Stimulated activated CD8-positive, alpha-beta memory T cell treated with anti-CD3 and anti-CD28 coated beads, Interleukin-4, amount 100 ng/mL, for 1 hour (primary cell): ENCODE measurements at places on chromosomes 2 and 18.

- no peak for DNase-seq
Observed at GRCh38 chr2:138028538-138028937, 64.3 kb downstream of the HNMT start.

DNA sequence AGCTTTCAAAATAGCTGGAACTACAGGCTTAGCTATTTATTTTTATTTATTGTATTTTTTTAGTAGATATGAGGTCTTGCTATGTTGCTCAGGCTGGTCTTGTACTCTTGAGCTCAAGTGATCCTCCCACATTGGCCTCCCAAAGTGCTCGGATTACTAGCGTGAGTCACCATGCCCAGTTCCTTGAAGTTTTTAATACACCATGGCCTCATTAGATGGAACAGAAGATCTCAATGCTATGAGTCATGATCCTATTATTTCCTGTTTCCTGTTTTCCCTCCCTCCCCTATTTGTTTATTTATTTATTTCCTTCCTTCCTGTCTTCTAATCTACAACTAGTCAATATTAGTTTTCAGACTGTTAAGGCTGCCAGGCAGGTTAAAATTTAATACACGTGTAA, 309.0 kb downstream of the CMPK2 start:
- DNase-seq = no peak

DNA sequence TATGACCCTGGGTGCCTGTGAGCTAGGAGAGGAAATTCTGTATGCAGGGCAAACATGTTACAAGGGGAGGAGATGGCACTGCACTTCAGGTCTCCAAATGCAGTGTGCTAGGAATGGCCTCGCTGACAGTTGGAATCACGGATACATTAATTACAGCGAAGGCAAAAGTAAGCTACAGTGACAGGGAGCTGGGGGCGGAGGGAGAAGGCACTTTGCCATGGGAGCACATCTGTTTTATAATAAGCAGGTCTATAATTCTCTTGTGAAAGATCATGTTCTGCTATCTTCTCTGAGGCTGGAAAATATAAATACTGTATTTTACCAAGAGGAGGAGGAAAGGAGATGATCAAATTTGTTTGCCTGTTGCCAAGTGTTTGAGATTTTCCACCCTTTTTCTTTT, 56.3 kb upstream of the FZD5 start:
- no peak for DNase-seq

GRCh38 chr2:222731201-222731621, 59.8 kb downstream of the MOGAT1 start:
- no peak for DNase-seq

DNA sequence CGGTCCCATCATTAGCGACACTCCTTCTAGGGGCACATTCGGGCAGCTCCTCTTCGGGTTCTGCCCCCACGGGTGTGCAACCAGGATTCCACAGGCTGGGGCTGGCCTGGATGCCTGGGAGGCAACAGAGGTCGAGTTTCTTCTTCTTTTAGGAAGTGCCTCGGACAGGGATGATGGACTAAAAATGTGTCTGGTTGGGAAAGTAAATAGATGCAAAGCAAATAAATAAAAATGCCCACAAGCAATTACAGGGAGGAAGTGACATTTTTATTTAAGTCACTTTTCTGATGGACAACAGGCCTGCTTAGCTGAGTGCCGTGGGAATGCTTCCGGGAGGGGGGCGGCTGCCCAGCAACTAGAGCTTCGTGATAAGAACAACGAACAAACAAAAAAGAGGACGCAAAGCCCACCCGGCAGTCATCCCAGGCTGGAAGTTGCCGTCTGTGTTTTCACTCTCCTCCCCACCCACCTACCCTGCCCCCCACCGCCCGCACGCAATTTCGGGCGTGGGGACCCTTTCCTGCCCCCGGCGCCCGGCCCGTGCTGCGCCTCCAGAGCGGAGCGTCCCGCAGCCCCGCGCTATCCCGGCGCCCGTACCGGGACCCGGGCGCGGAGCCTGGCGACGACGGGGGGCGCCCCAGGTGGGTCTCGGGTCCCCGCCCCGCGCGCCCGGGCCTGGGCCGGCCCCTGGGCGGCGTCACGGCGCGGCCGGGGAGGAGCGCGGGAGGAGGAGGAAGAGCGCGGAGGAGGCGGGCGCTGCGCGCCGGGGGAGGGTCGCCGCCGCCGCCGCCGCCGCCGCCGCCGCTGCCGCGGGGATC, 412 bp upstream of the NCK2 start:
- DNase-seq = peak; percentile 27

DNA sequence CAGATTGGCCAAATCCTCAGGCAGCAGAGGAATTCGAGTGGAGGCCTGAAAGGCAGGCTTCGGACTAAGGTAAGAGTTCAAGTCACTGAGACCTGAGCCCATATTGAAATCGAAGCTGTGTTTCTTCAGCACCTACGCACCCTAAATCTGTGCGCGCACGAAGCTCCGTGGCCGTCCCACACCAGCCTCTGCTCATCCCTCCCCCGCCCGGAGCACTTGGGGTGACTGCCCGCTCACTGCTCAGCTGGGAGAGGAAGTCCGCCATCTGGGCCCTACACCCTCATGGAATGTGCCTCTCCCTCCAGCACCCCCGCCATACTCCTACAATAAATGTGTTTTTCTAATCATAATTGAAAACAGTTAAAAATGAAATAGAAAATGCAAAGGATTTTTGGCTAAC, 734.5 kb downstream of the GALR1 start:
- DNase-seq = no peak
